ENCODE measurements at places on chromosomes 4 and X.

GRCh38 chrX:31268359-31268758, 196.5 kb upstream of the FTHL17 start:
- no peak for DNase-seq

DNA sequence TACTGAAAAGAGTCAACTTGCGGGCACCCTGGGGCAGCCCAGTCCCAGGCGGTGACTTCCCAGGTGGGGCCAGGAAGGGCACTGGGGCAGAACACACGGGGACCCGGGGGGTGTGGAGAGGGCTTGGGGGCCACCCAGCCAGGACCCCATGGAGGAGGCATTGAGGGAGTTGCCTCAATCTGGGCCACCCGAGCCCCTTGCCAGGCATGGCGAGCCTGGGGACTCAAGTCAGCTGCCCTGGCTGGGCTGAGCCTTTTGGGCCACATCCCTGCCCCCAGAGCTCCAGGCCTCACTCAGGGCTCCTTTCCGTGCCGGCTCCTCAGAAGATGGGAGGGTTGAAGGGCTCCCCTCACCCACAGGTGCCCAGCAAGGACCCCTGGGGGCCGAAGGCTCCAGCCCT, 6.6 kb upstream of the CPLX1 start:
- DNase-seq: no peak

DNA sequence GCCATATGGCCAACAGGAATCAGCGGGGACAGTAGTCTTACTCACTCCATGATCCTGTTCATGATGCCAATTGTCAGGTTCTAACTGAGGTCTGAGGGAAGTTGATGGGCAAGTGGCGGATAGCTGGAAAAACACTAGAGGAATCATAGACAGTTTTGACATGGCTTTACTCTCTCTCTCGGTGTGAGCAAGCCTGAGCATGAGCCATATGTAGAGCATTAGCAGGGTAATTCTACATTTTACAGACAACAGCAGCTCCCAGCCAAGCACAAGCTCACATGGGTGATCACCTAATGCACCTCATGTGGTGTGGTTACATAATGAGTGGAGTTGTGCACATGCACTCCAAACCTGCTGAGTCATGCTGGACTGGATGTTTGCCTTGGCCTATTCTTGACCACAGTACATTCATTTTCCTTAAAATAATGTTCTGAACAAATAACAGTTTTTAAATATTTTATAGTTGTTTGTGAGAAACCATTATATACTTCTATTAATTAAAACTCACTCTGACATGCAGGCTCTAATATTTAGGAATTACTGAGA, 429.2 kb downstream of the GPAT3 start:
- DNase-seq: no peak

GRCh38 chr4:186831574-186831973, 107.9 kb upstream of the FAT1 start:
- DNase-seq: no peak

GRCh38 chrX:16076834-16077233, 46.5 kb upstream of the GRPR start:
- no peak for DNase-seq

- DNase-seq: no peak
Observed at GRCh38 chrX:126164689-126165400, 1.2 kb downstream of the DCAF12L2 start.

- no peak for DNase-seq
Observed at GRCh38 chrX:141839856-141840255, 1.7 kb downstream of the MAGEC3 start.
